CD4-positive, alpha-beta T cell treated with Interferon gamma for 1 hour (primary cell): ENCODE measurements at places on chromosomes 2 and 18.

- DNase-seq = no peak
Measured at GRCh38 chr18:75211626-75211952, 992 bp downstream of the TSHZ1 start.

GRCh38 chr18:63567276-63567675 lies 19.9 kb upstream of the SERPINB13 start:
- no peak for DNase-seq

GRCh38 chr2:180677200-180677599 lies 303.2 kb upstream of the UBE2E3 start:
- no peak for DNase-seq

DNA sequence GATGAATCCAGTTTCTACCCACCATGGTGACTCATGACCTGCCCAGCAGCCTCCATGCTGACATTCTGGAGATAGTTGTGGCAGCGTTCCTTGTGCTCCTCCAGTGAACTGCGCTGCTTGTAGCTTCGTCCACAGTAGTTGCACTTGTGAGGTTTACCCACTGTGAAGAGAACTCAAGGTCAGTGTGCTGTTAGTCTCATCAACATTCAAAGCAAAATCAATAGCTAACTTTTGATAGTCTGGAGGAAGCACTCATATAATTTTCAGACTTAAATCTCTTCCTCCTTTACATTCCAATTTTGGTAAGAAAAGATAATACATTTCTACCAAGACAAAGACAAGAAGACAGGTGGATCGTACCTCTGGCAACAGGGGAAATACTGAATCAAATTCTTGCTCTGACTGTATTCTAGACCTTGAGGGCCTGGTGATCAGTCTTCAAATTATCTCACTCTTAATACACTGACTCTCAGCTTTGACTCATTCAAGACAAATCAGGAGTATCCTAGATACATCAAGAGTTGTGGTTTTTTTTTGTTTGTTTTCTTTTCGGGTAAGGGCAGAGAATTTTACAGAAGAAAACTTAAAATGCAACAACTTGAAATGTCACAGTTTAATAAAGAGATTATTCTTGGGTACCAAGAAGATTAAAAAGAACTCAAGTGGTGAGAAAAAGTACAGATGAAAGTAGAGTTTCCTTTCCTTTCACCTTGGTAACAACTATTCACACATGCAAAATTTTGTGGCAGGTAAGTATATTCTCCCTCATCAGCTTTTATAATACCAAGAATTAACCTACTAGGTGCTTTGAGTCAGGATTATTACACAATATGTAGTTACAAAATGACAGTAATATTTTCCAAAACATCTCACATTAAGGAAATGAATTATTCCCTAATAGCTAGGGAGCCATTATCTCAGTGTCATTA lies 129.2 kb downstream of the IKZF2 start:
- DNase-seq = no peak

GRCh38 chr2:197088694-197089093 lies 162.2 kb upstream of the PGAP1 start:
- DNase-seq = no peak

DNA sequence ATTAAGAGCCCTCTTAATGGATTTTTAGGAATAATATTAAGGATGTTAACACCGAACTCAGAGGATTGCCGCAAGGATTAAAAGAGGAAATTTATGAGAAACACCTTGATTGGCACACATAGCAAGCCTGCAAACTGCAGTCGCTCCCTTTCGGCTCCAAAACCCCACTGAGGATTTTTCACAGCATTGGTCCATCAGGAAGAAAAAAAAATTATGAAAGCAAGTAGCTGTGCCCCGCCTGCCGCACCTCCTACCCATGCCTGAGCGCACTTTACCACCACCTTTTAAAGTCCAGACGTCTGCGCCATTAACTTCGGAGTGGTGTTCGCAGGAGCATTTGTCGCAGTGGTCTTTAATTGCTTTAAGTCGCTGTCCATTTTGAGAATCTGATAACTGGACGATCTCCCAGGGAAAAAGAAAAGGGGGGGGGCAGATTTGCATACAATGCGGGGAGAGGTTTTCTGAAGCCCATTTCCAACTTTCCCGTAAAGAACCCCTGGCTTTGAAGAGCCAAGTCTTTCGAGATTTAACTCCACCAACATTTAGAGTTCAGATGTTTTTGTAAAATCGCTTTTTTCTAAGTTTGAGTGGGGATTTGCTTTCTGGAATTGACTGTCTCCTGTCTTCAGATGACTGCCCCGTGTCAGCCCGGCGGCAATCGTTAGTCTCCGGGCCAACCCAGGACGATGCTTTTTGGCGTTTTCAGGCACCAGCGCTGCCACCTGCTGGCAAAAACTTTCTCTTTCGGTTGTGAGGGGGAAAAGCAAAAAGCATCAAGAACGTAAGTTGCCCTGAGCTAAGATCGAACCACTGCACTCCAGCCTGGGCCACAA lies 913 bp upstream of the TRABD2A start:
- DNase-seq = peak; percentile 84

DNA sequence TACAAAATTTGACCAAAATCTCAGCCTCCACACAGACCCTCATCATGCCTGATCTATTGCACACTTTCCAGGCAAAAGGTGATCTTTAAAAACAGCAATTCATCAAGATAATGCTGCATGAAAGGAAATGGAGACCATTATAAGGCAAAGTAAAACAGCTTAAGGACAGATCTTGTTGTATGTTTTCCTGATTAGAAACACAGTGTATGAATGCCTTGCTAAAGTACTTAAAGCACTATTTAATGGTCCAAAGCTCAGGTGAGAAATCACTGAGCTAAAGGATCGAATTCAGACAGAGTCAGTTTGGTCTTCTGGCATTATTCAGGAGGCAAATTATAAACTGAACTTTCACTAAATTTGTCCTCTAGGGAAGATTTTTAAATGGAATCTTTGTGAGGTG lies 18.7 kb upstream of the FTCDNL1 start:
- DNase-seq = no peak

GRCh38 chr2:83970217-83970929 lies 488.7 kb downstream of the SUCLG1 start:
- DNase-seq = no peak

GRCh38 chr2:274503-274902 lies 9.8 kb downstream of the ACP1 start:
- no peak for DNase-seq

- no peak for DNase-seq
Measured at GRCh38 chr2:112885506-112885902, 25.5 kb upstream of the IL37 start.

DNA sequence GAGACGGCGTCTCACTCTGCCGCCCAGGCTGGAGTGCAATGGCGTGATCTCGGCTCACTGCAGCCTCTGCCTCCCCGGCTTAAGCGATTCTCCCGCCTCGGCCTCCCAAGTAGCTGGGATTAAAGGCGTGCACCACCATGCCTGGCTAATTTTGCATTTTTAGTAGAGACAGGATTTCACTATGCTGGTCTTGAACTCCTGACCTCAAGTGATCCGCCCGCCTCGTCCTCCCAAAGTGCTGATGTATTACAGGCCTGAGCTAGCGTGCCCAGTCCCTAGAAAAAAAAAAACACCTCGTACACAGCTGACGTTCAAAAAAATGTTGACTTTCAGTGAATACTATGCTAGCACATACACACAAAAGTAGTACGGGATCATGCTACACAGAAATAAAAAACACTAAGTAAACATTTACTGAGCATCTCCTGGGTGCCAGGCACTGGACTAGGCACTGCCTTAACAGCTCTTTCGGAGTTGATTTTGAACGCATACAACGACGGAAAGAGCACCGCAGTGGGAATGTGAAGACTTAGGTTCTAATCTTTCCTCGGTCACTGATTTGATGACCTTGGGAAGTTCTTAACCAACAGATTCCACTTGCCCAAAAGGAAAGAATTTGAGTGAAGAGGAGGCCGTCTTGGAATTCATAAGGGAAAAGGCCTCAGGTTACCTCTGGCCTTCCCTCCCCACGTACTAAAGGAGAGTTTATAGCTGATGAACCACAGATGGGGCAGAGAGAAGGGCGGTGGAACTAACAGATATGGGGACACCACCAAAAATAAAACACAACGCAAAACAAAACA lies 1.1 kb downstream of the DNAJC27 start:
- no peak for DNase-seq

DNA sequence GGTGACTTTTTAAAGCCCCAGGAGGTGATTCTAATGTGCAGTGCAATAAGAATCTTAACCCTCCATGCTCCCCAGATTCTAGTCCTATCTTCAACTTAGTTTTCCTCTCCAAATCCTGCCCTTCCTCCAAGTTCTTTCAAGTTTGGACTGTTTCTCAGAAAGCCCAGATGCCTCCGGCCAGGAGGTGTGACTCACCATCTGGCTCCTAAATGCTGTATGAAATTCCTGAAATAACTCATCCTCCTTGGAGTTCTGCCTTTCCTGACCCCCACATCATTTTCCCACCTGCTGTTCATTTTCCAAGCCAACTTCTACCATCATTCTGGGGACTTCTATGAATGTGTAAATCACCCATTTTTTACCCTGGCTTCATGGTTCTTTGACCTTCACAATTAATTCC lies 118.2 kb upstream of the NOL4 start:
- no peak for DNase-seq

DNA sequence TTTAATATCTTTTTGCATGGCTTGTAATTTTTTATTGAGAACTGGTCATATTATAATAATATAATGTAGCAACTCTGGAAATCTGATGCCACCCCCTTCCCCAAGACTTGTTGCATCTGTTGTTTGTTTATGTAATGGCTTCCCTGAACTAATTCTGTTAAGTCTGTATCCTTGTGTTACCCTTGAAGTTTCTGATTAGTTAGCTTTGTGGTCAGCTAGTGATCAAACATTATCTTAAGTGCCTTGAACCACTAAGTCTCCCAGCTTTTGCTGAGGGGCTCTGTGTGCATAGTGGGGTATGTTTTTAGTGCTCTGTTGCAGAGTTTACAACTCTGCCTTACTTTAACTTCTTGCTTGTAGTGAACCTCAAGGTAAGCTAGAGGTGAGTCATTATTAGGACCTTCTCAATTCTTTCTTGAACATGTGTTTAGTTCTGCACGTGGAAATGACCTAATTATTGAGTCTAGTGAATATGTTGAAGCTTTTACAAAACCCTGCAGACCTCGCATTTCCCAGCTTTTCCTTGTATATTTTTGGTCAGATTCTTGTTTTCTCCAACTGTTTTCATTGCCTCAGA lies 24.8 kb downstream of the SMCHD1 start:
- DNase-seq = no peak

DNA sequence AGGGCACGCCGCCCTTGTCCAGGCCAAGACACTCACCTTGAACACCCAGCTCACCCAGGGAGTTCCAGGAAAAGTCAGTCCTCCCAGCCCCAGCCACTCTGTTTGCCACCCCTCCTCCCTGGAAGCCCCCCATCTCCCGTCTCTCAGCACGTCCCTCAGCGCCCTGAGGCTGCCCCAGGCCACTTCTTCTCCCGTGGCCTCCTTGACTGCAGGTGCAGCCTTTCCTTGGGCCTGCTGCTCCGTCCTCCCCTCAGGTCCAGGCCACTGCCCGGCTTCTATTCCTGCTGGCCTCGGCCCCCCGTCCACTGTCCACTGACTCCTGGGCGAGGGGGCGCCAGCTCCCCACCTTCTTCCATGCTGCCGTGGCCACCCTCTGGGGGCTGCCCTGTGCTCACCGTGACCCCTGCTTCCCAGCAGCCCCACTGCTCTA lies 239.1 kb downstream of the HDAC4 start:
- no peak for DNase-seq

DNA sequence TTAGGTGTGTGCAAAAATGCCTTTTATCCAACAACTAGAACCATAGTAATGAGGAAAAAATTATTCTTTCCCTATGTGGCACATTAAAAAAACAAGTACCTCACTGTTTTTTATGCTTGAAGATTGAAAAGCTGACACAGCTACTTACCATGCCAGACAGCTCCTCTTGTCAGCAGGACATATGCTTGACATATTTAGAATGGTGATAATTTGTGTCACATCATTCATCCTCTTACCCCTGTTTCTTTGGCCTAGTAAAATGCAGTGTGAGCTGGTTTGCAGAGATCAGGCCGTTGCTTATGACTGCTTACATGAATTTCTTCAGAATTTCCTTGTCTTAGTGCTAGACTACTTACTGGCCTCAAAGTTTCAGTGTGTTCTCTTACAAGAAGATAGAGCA lies 869.9 kb downstream of the LRP1B start:
- DNase-seq = no peak

- DNase-seq = no peak
Measured at GRCh38 chr2:108626995-108627394, 92.3 kb upstream of the RANBP2 start.

DNA sequence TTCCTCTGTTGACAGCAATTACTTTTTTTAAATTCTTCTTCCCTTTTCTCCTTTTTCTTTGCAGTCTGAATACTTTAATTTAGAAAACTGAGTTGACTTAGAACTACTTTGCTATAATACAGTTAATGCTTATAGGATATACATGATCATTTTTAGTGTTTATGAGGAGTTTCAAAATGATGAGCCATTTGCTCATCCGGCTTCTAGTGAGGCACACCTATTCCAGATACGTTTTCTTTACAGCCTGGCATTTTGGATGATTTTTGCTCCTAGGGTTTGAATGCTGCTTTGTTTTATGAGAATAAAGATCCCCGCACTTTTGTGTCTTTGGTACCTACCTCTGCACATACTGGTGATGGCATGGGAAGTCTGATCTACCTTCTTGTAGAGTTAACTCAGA lies 52.8 kb downstream of the EIF5B start:
- no peak for DNase-seq

DNA sequence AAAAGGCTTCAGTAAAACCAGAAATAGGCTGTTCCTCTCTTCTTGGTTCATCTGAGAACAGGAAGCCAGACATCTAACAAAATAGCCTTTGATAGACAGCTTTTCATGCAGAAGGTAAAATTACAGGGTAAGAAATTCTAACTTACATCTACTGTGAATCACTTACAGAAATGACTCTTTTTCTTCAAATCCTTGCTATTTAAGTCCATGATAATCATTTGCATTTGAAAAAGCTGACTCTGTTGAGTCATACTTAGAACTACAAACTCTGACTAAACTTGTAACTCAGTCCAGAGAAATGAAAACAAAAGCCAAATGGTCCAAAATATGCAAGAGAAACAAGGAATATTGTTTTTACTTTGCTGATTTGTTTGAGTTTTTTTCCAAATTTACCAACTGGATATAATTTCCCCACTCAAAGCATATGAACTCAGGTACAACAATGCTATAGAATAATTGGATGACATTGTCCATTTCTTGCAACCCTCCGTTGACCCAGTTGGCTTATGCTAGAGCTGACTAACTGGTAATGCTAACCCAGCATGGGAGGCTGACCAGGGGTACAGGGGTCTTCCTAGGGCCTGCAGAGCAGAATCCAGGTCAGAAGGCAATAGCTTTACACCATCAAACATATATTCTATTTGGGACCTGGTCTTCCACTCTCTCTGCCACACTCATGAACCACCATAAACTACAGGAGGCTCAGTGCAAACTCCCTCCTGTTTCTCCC lies 18.8 kb upstream of the MREG start:
- DNase-seq = no peak

DNA sequence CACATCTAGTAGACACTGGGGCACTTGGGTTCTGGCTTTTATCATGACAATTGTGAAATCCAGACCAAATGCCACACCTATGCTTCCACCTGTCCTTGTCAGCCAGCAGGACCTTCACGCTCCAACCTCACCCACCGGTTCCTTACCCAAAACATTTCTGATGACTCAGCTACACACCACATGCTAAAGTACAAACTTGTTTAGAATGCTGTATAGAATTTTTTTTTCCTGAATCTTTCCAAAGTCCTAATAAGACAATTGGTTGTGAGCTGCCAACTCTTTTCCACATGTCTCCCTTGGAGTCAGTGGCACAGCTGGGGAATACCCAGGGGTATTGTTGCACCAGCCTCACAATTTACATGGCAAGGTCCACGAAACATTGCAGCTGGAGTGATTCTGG lies 75.5 kb upstream of the LPIN2 start:
- no peak for DNase-seq

- no peak for DNase-seq
Measured at GRCh38 chr2:83067947-83068346, 1391.1 kb downstream of the SUCLG1 start.
